ENCODE measurements at places on chromosomes 7 and 10.

- no peak for DNase-seq
Measured at GRCh38 chr10:73586583-73586984, 4.6 kb downstream of the USP54 start.

DNA sequence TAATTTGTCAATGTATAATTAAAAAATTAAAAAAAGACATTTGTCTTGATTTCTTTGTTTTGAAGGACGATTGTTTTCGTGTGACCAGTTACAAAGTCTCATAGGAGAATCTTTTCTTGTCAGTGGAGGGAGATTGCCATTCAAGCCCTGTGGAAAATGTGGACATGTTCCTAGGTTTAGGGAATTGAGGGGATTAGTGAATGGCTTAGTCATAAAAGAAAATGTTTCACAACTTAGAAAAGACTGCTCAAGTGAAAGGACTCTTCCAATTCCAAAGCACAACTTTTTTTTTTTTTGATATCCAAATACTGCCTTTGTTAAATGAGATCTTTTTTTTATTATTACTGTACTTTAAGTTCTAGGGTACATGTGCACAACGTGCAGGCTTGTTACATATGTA is 140.7 kb upstream of the HABP2 start:
- no peak for DNase-seq

DNA sequence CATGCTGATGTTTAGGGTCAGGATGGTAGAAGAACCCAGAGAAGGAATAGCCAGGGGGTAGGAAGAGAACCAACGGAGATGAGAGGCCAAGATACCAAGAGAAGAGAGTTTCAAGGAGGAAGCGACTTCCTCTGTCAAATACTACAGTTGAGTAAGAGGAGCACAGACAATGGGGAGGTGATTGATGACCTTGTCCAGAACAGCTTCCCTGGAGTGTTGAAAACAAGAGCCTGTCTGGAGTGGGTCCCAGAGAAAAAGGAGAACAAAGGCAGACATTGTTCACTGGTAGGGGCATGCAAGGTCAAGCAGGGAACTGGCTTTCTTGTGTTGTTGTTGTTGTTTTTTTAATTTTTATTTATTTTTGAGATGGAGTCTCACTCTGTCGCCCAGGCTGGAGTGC is 9.6 kb upstream of the TRIM56 start:
- peak; percentile 3 for DNase-seq

DNA sequence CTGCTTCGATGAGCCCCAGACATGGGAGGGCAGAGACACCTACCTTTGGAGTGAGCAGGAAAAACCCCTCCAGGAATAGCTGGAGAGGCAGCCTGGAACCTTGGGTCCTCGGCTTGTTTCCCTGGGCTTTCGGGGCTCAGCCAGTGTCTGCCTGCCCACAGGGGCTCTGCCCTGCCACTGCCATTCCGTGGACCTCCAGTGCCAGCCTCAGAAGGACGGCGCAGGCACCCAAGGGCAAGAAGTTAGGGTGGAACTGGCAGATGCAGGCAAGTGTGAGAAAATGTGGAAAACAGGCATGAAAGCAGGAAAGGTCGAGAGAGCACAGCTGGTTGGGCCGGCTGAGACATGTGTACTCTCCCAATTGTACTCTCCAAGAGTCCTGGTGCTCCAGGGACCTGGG is 281.5 kb downstream of the GRID1 start:
- no peak for DNase-seq

DNA sequence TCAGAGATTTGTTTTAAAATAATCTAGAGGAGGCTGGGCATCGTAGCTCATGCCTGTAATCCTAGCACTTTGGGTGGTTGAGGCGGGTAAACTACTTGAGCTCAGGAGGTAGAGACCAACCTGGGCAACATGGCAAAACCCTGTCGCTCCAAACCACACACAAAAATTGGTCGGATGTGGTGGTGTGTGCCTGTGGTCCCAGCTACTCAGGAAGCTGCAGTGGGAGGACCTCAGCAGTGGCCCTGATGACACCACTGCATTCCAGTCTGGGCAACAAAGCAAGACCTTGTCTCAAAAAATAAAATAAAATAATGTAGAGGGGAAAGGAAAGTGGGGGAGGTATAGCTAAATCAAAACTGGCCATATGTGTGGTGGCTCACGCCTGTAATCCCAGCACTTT is 13.9 kb upstream of the PPP3CB start:
- DNase-seq = no peak

GRCh38 chr7:48108959-48109847 is 20.1 kb downstream of the UPP1 start:
- DNase-seq = no peak

GRCh38 chr10:114810926-114811325 is 10.7 kb upstream of the FHIP2A start:
- no peak for DNase-seq

DNA sequence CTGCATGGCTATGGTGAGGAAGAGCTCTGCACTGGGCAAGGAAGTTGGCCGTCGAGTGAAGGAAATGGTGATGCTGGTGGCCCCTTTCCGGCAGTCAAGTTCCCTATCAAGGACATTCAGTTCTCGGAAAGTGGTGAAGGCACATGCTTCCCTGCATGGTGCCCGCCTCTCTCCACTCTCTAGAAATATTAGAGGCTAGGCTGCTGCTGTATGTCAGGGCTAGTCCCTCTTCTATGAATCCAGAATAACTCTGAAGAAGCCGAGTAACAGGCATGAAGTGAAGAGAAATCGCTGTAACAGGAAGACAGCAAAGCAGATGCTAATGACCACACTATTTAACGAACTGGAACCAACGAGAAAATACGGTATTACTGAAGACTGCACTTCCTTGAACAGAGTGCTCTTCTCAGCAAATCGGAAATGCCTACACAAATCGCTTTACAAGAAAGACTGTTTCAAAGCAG is 5.4 kb downstream of the IDI1 start:
- no peak for DNase-seq

DNA sequence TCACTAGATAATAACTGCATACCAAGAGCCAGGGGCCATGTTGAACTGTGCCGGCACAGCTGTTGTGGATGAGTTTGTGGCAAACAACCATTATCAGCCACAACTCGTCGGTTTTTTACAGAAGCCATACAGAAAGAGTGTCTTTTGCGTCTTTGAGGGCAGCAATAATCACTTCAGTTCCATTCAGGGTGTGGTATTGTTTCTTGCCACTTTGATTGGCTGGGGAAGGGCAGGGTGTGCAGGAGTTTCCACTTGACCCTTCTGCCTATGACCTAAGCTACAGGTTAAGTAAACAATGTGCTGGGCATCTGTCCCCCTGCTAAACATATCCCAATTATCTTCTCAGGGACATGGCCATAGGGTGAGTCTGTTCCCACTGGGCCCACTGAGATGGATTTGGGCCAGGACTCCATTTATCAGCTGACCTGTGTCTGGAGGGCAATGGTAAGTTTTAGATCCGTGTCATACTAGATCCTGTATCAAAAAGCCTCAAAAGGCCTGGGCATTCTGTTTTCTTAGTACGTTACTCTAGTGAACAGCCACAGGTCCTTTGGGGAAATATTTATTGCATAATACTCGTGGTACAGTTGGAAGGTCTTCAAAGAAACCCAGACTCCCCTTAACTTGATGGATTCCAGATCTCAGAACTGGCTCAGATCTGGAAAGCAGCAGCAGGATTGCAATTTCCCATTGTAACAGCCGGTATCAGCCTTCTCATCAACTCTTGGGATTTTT is 15.9 kb downstream of the ZNF3 start:
- no peak for DNase-seq

- DNase-seq = no peak
Measured at GRCh38 chr10:100864978-100865377, 47.8 kb upstream of the SLF2 start.

DNA sequence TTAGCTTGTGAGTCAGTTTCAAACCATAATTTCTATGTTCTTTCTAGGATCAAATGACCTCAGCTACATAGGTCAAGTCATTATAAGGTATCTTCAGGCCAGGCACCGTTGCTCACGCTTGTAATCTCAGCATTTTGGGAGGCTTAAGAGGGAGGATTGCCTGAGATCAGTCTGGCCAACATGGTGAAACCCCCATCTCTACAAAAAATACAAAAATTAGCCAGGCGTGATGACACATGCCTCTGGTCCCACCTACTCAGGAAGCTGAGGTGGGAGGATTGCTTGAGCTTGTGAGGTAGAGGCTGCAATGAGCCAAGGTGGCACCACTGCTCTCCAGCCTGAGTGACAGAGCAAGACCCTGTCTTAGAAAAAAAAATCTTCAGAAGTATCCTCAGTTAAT is 362.3 kb downstream of the GATA3 start:
- DNase-seq = no peak

DNA sequence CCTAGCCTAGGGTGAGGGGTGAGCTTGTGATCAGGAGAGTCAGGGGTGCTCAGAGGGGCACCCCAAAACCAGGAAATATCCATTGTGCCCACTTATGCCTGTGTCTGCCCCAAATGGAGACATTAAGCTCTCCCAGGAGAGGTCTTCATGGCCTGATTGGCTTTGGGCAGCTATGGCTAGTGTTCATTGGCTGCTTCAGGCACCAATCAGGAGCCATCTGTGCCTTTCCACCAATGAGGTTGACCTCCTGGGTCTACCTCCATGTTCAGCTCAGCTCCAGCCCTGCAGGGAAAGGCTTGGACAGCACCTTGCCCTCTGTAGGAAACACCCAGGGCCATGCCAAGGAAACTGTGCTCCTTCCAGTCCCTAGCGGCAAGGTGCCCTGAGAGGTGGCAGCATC is 23.9 kb upstream of the HSPB1 start:
- DNase-seq = no peak

DNA sequence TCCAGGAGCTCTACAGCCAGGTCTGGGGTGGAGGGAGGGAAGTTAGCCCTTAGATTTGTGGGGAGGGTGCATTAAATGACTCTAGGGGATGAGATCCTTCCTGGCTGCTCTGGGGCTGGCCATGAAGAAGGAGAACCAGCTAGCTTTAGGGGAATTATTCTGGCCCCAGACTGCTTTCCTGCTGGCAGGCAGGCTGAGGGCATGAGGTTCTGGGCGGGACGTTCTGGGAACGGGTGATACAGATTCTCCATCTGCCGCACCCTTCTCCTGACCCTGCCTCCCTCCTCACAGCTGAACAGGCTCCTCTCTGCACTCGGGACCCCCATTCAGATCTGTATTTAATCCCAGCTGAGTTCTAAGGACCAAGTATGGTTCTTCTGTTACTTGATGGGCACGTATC is 23.9 kb downstream of the GOLGA7B start:
- DNase-seq = no peak

- no peak for DNase-seq
Measured at GRCh38 chr10:100904917-100905316, 7.8 kb upstream of the SLF2 start.

Data from NCI-H1092 treated with DMSO at 0.1 percent for 48 hours (cell line).